ENCODE measurements at places on chromosomes 2 and 18.
A peak's percentile ranks its signal among the peaks of the same experiment; 100 is the strongest.

- no peak for DNase-seq
Measured at GRCh38 chr2:24912986-24913385, 7.1 kb downstream of the ADCY3 start.

- no peak for DNase-seq
Measured at GRCh38 chr2:162581959-162582798, 238.2 kb downstream of the GCA start.

- DNase-seq, result no peak
Measured at GRCh38 chr2:173192071-173192470, 116.4 kb downstream of the MAP3K20 start.

DNA sequence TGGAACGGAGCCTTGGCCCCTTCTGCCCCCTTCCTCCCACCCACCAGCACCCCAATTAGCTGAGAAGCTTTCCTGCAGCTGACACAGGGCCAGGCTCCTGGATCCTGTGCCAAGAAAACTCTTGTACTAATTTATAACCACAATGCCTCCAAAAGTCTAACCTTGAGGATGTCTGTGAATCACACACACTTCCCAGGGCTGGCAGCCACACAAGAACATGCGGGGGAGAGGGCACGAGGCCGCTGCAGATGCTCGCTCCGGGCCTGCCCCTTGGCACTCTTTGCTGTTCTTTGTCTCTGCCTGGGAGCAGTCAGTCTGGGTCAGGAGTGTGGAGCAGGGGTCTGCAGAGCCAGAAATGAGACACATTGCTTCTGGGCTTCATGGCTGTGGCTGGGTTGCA is 62.7 kb upstream of the KIF5C start:
- DNase-seq, result peak; percentile 32

DNA sequence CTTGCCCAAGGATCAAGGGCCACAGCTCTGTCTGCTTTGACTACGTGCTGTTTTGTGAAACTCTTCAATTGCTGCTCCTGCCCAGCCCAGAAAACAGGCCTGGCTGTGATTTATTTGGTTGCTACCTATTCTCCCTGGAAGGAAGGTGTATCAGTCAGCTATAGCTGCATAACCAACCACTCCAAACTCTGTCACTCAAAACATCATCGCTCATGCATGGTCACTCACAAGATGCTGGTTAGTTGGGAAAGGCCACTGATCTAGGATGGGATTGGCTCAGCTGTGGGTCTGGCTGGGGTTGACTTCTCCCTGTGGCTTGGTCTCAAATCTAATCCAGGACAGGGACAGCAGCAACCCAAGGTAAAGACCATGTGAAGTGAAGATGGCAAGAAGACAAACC is 14.6 kb downstream of the TEX51 start:
- no peak for DNase-seq

DNA sequence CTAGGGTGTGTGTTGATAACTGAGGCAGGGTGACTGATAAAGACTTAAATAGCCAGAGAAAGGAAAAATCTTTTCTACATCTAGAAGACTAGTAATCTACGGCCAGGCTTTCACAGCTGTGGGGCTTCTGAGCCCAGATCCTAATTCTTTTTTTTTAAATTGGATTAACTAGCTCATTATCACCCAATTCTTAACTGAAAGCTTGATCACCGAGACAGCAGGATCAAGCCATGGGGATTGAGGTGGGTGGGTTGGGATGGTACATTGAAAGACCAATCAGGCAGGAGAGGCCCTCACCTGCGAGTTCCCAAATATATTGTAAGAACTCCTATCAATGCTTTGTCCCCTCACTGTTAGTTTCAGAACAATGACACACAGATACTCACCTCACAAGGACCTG is 20.0 kb upstream of the NFE2L2 start:
- no peak for DNase-seq

DNA sequence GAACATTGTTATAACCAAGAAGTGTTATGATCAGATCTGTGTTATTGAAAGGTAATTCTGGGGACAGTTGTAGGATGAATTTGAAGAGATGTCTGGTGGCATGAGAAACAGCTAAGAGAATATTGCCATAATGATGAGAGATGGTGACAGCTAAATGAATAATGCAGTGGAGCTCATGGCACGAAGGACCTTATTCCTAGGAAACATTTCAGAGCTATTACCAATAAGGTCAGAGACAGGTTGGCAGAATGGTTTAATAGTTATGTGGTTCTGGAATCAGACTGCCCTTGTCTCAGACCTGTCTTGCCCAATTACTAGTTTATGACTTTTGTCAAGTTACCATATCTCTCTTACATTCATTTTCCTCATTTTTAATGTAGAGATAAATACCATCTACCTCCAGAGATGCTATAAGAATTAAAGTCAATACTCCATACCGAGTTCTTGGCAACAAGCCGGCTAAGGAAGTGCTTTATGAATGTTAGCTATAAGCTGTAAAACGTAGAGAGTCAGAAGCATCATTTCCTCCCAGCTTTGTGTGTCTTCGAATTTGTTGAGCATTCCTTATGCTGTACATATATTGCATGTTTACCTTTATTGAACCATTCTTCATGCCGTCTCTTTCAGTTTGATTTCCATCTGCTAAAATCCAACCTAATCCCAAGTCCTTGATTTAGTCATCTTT is 73.6 kb upstream of the COL5A2 start:
- DNase-seq, result no peak

- no peak for DNase-seq
Measured at GRCh38 chr2:23468474-23469141, 83.6 kb downstream of the KLHL29 start.

GRCh38 chr2:158988501-158988900 is 20.1 kb downstream of the TANC1 start:
- no peak for DNase-seq

DNA sequence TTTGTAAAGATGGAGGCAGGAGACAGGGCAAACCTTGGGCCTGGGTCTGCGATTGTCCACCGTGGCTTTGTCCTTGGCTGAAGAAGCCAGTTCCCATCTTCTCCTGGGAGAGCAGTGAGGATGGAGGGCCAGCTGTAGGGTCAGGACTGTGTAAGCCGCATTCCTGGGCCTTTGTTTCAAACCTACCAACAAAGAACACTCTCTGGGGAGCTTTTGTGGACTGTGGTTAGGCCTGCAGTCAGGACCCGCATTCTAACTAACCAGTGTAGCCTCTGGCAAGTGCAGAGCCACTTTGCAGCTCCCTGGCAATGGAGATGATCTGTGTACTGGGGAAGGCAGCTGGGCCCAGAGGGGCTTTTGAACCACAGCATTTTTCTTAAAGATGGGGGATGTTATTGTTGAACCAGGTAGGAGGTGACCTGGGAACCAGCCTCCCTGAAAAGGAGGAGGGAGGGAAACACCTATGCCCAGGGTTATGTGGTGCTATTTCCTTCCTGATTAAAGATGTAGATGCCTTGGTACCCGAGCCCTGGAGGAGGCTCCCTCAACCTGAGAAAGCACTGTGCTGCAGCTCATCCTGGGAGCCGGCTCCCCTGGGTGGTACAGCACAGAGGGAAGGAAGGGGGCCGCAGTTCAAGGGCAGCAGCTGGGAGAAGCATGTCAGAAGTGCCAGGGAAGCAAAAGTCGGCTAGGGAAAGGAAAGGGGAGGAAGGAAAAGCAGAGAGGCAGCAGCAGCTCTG is 12.7 kb upstream of the SMAD4 start:
- DNase-seq, result no peak

GRCh38 chr18:54440292-54440691 is 82.6 kb downstream of the C18orf54 start:
- no peak for DNase-seq

GRCh38 chr2:10372862-10373240 is 70.1 kb downstream of the HPCAL1 start:
- no peak for DNase-seq

GRCh38 chr2:57534358-57534757 is 512.2 kb upstream of the VRK2 start:
- no peak for DNase-seq

DNA sequence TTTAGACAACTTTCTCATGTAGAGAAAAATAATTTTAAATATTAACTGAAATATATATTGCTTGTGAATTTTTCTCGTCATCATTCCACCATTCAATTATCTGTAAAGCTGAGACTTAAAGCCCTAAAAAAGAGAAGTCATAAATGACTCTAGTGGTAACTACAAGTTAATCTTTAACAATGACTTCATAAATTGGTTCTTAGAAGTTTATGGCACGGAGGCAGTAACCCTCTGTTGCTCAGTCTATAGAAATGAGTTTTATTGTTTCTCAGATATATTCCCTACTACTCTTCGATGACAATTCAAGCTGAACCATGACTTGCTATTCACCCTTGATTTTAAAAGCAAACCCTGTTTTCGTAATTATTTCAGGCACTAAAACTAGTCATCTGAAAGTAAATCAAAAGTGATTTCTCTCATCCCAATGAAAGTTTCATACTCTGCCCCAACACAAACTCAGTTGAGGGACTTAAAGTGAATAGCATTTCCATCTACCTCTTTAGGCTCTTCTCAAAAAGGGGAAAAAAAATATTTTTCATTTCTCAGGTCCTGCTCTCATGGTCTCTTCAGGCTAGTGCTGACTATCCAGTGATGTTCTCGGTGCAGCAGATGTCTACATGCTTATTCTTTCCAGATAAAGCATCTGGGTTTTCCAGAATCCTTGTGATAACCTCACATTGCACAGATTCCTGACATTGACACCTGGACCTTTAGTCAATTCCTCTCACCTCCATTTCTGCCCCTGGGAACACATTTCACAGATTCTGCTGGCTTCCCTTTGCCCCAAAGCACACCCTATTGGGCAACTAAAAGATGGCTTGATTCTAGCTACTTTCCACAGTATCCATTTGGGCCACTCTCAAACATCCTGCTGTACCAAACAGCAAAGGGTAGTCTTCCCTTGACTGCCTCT is 207.8 kb upstream of the LRATD1 start:
- no peak for DNase-seq

DNA sequence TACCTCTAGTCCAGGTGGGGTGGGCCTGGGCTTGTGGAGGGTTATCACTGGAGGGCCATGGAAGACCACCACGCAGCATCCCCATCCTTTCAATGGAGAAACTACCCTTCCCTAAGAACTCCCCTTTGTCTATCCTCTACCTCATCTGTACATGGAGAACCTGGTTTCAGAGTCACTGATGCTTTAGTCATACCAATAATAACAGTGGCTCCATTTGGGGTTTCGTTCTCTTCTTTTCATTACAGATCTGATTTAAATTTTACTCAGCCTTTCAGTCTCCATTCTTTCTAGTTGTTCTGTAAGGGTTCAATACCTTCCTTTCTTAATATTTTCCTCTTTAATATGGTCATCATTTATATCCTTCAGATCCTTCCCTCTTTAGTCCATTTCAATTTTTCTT is 54.6 kb upstream of the ZFP36L2 start:
- no peak for DNase-seq

DNA sequence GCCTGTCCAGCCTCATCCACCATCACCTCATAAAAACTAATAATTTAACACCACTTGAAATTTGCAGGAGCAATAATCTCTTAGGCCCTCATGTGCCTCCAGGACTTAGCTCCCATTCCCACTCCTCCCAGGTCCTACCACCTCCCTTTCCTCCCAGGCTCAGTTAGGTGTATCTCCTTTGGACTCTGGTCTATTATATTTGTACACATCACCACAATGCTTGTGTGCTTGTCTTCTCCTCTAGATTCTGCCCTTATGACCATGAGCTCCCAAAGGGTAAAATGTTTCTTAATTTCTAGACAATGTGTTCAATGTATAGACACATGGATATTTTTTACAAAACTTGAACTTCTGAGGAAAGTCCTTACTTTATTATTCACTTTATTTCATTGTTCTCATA is 182.0 kb upstream of the ZC3H15 start:
- DNase-seq, result no peak

DNA sequence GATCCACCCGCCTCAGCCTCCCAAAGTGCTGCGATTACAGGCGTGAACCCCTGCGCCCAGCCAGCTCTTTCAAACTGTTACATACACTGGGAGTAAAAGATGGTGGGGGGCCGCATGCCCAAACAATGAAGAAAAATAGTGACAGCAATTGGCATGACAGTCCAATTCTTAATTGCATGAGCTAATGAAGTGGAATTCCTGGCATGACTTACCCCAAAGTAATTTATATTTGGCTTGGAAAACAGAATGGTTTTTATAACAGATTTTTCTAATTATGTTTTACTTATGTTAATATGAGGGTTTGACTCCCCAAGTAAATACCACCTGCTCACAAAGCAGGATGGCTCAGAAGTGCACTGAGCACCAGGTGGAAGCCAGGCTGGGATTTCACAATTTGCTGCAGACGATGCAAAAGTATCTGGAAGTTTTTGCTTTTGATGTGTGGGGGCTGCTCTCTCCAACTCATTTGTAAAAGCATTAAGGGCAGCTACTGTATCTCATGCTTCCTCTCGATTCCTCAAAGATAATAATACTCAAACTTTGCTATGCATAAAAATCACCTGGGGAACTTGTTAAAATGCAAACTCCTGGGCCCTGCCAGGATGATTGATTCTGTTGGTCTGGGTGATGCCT is 24.0 kb upstream of the ATG16L1 start:
- DNase-seq, result no peak

GRCh38 chr2:68762665-68763064 is 28.1 kb downstream of the ARHGAP25 start:
- peak; percentile 86 for DNase-seq

DNA sequence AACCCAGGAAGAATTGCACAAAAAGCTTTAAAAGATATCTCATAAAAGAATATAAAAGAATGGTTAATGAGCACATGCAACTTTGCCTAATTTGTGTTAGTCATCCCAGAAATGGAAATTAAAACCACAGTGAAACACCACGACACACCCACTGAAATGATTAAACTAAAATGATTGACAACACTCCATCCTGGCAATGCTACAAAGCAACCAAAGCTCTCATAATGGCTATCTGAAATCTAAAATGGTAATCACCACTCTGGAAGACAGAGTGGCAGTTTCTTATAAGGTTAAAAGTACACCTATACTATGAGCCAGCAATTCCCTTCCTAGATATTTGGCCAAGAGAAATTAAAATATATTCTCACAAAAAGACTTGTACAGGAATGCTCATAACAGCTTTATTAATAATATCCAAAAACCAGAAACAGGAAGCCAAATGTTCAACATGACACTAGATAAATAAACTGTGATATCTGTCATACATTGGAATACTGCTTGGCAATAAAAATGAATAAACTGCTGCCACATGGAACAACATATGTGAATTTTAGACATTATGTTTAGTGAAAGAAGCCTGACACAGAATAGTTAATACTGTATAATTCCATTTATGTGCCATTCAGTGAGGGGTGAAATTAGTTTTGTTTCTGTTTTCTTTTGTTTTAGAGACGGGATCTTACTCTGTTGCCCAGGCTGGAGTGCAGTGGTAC is 105.3 kb upstream of the BCL2L11 start:
- DNase-seq, result no peak
